Neuronal stem cell (in vitro differentiated cells): ENCODE measurements at places on chromosomes 1 and 21.
A peak's percentile ranks its signal among the peaks of the same experiment; 100 is the strongest.

DNA sequence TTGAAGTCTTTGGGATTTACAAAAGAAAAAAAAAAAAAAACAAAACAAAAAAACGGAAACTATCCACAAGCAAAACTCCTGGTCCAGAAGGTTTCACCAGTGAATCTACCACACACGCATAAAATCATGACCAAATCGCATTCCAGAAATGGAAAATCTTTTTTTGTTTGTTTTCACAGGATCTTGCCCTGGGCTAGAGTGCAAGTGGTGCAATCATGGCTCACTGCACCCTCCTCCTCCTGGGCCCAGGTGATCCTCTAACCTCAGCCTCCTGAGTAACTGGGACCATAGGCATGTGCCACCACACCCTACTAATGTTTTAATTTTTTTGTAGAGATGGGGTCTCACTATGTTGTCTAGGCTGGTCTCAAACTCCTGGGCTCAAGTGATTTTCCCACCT, 100.5 kb downstream of the DYRK1A start:
- no peak for DNase-seq
- no peaks in the 10 kb centered on the region for H3K27me3 ChIP-seq
- H3K27ac ChIP-seq, result no peak overlapping the region
- peaks cover 4% of the 10 kb centered on the region for H3K4me1 ChIP-seq
- H3K36me3 ChIP-seq, result peaks cover 63% of the 10 kb centered on the region
- H3K4me3 ChIP-seq, result no peak overlapping the region

DNA sequence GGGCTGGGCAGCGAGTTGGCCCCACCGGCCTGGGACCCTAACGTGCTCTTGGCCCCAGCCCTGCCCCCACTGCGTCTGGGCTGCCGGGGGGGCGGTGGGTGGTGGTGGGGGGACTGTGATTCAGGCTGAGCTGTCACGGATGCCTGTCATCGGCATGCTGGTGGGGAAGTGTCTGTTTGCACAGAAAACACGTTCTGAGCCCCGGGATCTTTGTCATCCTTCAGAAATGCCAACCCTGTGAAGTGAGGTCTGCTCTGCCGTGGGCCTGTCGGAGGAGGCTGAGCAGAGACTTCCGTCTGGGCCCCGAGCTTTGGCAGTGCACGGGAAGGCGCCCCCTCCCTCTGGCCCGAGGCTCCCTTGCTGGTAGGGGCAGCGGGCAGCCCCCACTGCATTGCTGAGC, 24.3 kb upstream of the PLCH2 start:
- peaks cover 47% of the 10 kb centered on the region for H3K27me3 ChIP-seq
- H3K4me1 ChIP-seq, result peaks cover 33% of the 10 kb centered on the region
- no peaks in the 10 kb centered on the region for H3K36me3 ChIP-seq
- no peak overlapping the region for H3K27ac ChIP-seq

DNA sequence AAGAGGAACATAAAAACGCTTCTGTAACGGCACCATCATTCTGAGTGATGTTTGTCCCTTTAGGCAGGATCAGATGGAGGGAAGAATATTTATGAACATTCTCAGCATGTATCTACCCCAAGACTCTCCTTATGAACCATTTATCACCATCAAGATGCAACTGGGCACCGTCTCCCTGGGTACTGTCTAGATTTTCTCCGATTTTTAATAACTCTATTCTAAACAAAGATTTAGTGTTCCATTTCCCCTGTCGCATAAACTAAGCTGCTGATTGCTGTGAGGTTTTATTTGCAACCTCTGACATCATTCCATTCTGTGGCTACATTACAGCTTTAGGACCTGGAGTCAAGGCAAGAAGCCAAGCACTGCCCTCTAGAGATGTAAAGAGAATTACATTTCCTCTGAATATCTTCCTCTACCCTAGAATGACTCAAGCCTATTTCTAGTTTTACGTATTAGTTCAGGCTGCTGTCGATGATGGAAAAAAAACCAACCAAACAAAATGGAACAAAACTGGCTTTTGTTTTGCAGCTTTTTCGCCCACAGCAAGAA, 130.1 kb upstream of the MAP1LC3C start:
- peaks cover 2% of the 10 kb centered on the region for H3K4me1 ChIP-seq
- H3K27ac ChIP-seq, result no peak overlapping the region
- H3K4me3 ChIP-seq, result no peak overlapping the region

GRCh38 chr21:42032968-42033367, 22.8 kb upstream of the ZBTB21 start:
- H3K36me3 ChIP-seq, result no peaks in the 10 kb centered on the region
- no peak overlapping the region for H3K27ac ChIP-seq
- H3K27me3 ChIP-seq, result no peaks in the 10 kb centered on the region
- no peak overlapping the region for H3K4me3 ChIP-seq

DNA sequence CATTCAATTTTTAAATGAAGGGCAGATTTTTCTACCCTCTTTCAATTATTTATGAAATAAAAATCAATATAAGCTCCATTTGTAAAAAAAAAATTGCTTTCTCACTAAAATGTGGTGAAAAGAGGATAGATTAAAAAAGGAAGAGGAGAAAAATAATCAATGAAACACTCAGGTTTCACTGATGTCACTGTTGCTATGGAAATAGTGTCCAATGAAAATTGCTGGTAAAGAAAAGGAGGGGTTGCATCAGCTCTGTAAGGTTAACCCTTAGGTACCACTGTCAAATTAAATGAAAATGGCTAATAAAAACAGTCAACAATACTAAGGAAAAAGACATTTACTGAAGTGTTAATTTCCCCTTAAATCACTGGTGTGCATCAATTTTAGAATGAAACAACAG, 91.6 kb upstream of the TTC39A start:
- DNase-seq, result peak; percentile 51
- H3K27ac ChIP-seq, result no peak overlapping the region
- H3K36me3 ChIP-seq, result no peaks in the 10 kb centered on the region
- H3K27me3 ChIP-seq, result no peaks in the 10 kb centered on the region
- H3K4me3 ChIP-seq, result peak overlapping the region; percentile 47

DNA sequence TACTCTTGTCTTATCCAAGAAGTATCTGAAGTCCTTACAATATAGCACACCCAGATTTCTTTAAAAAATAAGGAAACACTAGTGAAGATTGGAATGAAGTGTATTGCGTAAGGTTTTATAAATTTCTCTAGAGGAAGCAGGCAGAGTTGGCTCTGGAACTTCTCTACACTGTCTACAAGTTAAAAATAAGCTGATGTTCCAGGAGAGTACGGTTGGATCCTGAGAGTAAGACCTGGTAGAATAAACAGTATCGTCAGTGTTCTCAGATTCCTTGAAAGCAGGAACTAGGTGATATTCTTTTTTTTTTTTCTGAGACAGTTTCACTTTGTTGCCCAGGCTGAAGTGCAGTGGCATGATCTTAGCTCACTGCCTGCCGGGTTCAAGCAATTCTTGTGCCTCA, 107.9 kb downstream of the USP25 start:
- H3K27me3 ChIP-seq, result no peaks in the 10 kb centered on the region
- H3K4me3 ChIP-seq, result no peak overlapping the region
- H3K36me3 ChIP-seq, result no peaks in the 10 kb centered on the region
- no peaks in the 10 kb centered on the region for H3K4me1 ChIP-seq

DNA sequence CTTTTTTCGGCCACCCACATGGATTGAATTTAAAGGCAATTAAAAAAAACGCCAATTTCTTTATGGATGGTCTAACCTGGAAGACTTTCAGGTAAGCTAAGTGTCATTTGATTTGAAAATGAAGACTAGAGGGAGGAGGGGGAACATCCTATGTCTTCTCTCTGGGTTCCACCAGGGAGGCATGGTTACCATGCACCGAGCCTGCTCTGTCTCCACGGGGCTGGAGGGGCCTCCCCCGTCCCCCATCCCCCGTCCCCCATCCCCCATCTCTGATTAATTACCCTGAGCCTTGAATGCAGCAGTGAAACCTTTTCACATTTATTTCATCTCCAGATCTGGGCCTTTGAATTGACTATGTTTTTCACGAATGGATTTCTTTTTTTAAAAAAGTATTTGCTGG, 135.1 kb downstream of the TLR5 start:
- H3K4me1 ChIP-seq, result peaks cover 8% of the 10 kb centered on the region
- no peak overlapping the region for H3K27ac ChIP-seq
- no peak overlapping the region for H3K4me3 ChIP-seq
- H3K36me3 ChIP-seq, result peaks cover 15% of the 10 kb centered on the region
- no peaks in the 10 kb centered on the region for H3K27me3 ChIP-seq

DNA sequence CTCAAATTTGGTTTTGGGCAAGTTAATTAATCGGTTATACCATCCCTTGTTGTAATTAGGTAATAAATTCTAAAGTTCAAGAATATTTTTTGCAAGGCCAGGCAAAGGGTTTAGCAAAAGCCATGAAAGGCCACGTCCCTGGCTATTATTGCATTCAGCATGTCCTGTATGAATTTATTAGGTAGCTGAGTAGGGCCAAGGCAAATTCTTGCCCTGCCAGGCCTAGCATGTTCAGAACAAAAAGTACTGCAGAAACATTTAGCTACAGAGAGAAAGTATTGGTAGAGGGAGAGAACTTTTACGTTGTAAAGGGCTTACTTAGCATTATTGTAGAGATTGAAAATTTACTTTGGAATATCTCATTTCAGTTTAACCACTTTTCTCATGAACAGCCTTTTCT, 94.4 kb downstream of the PATJ start:
- H3K4me3 ChIP-seq, result no peak overlapping the region
- DNase-seq, result no peak
- H3K4me1 ChIP-seq, result no peaks in the 10 kb centered on the region
- H3K36me3 ChIP-seq, result no peaks in the 10 kb centered on the region

- no peak overlapping the region for H3K27ac ChIP-seq
- H3K27me3 ChIP-seq, result no peaks in the 10 kb centered on the region
- no peaks in the 10 kb centered on the region for H3K36me3 ChIP-seq
- peaks cover 2% of the 10 kb centered on the region for H3K4me1 ChIP-seq
- no peak overlapping the region for H3K4me3 ChIP-seq
- no peak for DNase-seq
Observed at GRCh38 chr1:100585786-100586185, 47.8 kb downstream of the GPR88 start.

GRCh38 chr1:76209238-76209637, 134.7 kb downstream of the ST6GALNAC3 start:
- H3K27me3 ChIP-seq, result no peaks in the 10 kb centered on the region
- H3K27ac ChIP-seq, result no peak overlapping the region
- H3K4me3 ChIP-seq, result no peak overlapping the region
- no peak for DNase-seq
- no peaks in the 10 kb centered on the region for H3K4me1 ChIP-seq

GRCh38 chr21:36330904-36331303, 10.9 kb downstream of the MORC3 start:
- no peak overlapping the region for H3K4me3 ChIP-seq
- no peak overlapping the region for H3K27ac ChIP-seq
- H3K4me1 ChIP-seq, result no peaks in the 10 kb centered on the region
- H3K27me3 ChIP-seq, result no peaks in the 10 kb centered on the region
- no peak for DNase-seq

- H3K27me3 ChIP-seq, result no peaks in the 10 kb centered on the region
- no peak overlapping the region for H3K4me3 ChIP-seq
- no peak for DNase-seq
Observed at GRCh38 chr1:151494741-151495281, 16.4 kb upstream of the CGN start.

GRCh38 chr1:23751050-23751814, 8.0 kb downstream of the ELOA start:
- H3K27me3 ChIP-seq, result no peaks in the 10 kb centered on the region
- peaks cover 37% of the 10 kb centered on the region for H3K36me3 ChIP-seq
- peak; percentile 11 for DNase-seq
- no peak overlapping the region for H3K4me3 ChIP-seq
- no peak overlapping the region for H3K27ac ChIP-seq
- no peaks in the 10 kb centered on the region for H3K4me1 ChIP-seq

- H3K36me3 ChIP-seq, result peaks cover 10% of the 10 kb centered on the region
- no peak overlapping the region for H3K27ac ChIP-seq
- H3K4me1 ChIP-seq, result no peaks in the 10 kb centered on the region
- DNase-seq, result no peak
Observed at GRCh38 chr1:12345350-12346217, 115.8 kb downstream of the VPS13D start.

- no peak for DNase-seq
- peaks cover 2% of the 10 kb centered on the region for H3K4me1 ChIP-seq
- no peak overlapping the region for H3K4me3 ChIP-seq
- H3K27me3 ChIP-seq, result no peaks in the 10 kb centered on the region
- H3K27ac ChIP-seq, result no peak overlapping the region
Observed at GRCh38 chr1:24381256-24381655, 32.3 kb downstream of the STPG1 start.

DNA sequence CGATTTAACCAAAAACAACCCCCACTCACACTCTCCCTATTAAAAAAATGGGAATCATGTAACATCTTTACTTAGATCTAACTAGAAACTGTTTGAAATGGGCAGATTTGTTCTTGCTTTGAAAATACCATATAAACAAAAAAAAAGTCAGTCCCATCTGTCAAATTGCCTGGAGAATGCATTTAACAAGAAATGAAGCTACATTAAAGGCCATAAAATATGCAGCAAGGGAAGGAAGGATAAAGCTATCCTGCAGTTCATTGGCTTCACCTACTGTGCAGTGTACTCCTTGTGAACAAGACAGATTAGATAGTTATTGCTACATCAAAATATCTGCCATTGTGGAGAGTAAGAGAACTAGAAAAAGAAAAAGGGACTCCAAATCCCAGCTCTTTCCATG, 160.5 kb downstream of the LRRC7 start:
- DNase-seq, result no peak
- H3K27ac ChIP-seq, result no peak overlapping the region
- H3K4me3 ChIP-seq, result no peak overlapping the region
- no peaks in the 10 kb centered on the region for H3K36me3 ChIP-seq

DNA sequence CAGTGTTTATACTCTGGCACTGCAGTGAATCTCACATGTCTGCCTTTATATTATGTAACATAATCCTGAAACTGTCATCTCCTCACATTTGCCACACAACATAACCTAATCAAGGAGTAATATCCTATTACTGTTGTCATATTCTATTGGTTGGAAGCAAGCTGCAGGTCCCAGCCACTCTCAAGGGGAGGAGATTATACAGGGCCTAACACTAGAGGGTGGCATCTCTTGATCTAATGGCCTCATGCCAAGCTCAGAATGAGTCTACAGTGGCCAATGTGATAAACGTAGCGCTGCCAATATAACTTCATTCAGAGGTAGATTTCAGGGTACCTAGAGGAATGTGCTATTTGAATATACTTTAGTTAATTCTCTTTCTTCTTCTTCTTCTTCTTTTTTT, 166.8 kb downstream of the BACH1 start:
- no peaks in the 10 kb centered on the region for H3K27me3 ChIP-seq
- peaks cover 2% of the 10 kb centered on the region for H3K36me3 ChIP-seq
- no peak overlapping the region for H3K27ac ChIP-seq

GRCh38 chr1:59041646-59042277, 255.1 kb upstream of the FGGY start:
- peaks cover 2% of the 10 kb centered on the region for H3K4me1 ChIP-seq
- H3K36me3 ChIP-seq, result no peaks in the 10 kb centered on the region
- DNase-seq, result no peak
- no peaks in the 10 kb centered on the region for H3K27me3 ChIP-seq
- H3K27ac ChIP-seq, result no peak overlapping the region

DNA sequence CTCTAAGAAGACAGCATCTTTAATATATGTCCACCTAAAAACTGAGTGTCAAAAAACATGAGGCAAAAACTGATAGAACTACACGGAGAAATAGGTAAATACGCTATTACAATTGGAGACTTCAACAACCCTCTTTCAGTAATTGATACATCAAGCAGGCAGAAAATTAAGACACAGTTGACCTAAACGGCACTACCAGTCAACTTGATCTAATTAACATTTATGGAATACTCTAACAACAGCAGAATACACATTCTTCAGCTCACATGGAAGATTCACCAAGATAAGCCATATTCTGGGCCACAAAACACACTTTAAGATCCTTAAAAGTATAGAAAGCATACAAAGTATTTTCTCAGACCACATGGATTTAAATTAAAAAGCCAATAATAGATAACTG, 137.6 kb downstream of the CLIC6 start:
- H3K27me3 ChIP-seq, result no peaks in the 10 kb centered on the region
- H3K4me1 ChIP-seq, result no peaks in the 10 kb centered on the region
- no peak for DNase-seq
- no peak overlapping the region for H3K27ac ChIP-seq
- no peak overlapping the region for H3K4me3 ChIP-seq
